ENCODE measurements at places on chromosomes 12 and 14.
A peak's percentile ranks its signal among the peaks of the same experiment; 100 is the strongest.

DNA sequence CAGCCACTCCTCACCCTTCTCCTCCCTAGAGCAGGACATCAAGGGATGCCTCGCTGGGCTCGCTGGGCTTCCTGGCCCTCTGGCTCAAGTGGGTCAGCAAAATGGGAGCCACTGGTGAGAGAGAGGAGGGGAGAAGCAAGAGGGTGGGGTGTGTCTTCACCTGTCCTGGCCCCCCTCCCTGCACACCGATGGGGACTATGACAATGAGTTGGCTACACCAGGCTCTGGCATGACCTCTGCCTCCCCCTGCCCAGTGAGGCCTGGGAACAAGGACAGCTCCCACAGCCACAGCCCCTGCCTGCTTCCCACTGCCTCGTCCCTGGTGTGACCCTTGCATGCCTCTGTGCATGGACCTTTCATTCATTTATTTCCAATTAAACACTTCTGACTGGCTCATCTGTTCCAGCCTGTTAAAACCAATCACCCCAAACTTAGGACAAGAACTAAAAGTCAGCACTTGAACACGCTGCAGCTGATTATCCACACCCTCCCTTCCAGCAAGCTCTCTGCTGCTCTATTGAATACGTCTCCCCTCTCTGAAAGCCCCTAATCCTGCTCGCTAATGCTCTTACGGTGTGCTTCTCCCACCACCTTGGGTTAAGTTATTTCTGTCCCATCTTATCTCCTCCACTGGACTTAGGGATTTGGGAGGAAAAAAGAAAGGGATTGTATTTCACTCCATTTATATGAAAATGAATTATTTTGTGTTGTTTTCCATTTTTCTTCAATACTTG is 5.8 kb upstream of the PPP2R5C start:
- DNase-seq: no peak

GRCh38 chr12:62328296-62328921 is 68.2 kb downstream of the USP15 start:
- DNase-seq: no peak

- DNase-seq: no peak
These were observed 16.8 kb upstream of the OAS2 start for GRCh38 chr12:112961536-112961935.

- no peak for DNase-seq
These were observed 18.2 kb downstream of the RPAP3 start for GRCh38 chr12:47687636-47688035.

DNA sequence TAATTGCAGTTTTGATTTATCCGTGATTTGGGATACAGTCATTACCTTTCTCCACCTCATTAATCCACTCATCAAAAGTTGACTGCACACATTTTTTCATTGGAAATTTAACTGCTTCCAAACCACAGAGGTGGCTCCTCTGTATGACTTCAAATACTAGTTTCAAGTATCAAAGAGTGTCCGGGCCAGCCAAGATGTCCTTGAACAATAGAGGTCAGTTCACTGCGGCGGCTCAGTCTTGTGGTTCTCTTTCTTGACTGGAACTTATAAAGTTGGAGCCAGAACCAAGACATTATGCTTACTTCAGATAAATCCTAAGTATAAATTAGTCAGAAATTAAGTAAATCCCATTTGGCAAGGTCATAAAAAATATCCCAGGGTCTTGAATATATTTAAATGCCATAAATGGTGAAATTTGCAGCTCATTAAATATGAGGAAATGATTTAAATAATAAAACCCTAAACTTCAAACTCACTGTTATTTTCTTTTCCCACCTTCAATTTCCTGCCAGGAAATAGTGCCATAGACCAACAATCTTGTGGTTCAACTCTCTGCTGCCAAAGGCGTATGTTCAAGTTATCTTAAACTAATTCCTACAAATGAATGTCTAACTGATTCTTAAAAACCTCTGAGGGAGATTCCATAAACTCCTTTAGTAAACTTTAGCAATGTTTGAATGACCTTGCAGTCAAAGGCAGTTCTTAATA is 360.8 kb downstream of the AEBP2 start:
- DNase-seq: no peak

DNA sequence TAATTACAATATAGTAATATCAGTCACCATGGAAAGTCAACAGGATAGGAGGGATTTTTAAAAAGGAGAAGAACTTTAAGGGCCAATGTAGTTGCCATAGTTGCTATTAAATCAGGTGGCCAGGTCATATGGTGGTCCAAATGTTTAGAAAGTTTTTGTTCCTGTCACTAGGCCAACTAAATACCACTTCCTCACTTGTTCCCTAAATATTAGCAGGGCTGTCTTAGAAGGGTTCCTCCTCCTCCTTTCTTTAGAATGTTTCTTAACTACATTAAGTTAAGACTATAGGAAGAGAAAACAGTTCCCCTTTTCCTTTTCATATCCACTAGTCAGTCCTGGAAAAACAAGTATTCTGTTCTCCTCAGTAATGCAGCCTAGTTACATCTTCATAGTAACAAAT is 50.3 kb downstream of the MON2 start:
- no peak for DNase-seq

GRCh38 chr12:15682826-15683225 is 106.4 kb downstream of the EPS8 start:
- DNase-seq: no peak

DNA sequence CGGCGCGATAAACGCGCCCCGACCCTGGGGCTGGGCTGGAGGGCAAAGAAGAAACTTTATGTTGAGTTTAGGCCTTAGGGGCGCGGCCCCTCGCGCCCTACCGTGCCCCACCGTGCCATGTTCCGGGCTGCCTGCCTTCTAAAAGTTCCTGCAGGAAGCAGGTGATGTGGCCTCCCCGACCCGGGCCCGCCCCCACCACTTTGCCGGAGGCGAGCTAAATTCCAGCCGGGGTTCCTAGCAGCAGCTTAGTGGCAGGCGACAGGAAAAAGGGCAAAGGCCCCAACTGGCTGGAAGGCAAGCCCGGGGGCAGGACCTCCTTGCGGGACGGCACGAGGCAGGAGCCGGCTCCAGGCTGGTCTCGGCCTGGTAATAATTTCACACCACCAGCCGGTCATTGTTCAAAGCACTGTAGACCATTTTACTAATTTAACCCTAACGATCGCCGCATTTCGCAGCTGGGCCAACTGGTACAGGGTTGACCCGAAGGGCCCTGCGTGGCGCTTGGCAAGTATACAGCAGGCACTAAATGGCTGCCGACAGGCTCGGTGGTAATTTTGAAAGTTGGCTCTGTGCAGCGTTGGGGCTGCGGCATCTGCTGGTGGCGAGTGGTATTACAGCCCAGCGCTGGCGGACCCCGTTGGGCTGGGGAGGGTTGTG is 895 bp upstream of the CCDC88C start:
- peak; percentile 74 for DNase-seq

- no peak for DNase-seq
These were observed 121.5 kb downstream of the ASCL4 start for GRCh38 chr12:107895966-107896365.

GRCh38 chr14:22811722-22812121 is 3.5 kb downstream of the SLC7A7 start:
- DNase-seq: no peak

GRCh38 chr14:38248321-38249028 is 7.4 kb downstream of the CLEC14A start:
- no peak for DNase-seq

DNA sequence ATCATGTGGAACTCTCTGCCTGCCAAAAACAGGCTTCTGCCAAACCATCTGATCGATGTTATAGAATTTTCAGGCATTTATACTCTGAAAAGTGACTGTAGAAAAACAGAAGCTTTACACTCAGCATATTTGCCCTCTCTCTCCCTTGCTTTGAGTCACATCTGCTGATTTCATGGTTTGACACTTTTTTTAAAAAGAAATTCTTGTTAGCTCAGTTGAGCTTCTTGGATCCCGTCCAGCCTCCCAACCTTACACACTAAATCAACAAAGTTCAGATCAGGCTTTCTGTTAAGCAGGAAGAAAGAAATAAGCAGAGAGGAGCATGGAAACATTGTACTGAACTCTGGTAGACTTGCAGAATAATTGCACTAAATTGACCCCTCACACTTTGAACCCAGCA is 193.6 kb upstream of the SEL1L start:
- DNase-seq: no peak

DNA sequence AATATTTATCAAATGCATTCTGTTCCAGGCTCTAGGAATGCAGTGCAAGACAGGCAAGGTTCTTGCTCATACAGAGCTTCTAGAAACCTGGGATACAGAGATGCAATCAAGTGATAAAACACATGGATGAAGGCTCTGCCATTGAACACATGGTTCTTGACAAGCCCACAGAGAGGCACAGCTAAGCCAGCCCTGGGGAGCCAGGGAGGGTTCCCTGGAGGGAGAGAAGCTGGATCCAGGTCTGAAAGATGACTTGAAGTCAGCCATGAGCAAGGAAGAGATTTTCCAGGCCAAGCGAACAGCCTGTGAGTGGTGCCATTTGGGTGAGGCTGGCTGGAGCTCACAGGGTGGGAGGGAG is 66.2 kb downstream of the IRF2BPL start:
- DNase-seq: no peak

DNA sequence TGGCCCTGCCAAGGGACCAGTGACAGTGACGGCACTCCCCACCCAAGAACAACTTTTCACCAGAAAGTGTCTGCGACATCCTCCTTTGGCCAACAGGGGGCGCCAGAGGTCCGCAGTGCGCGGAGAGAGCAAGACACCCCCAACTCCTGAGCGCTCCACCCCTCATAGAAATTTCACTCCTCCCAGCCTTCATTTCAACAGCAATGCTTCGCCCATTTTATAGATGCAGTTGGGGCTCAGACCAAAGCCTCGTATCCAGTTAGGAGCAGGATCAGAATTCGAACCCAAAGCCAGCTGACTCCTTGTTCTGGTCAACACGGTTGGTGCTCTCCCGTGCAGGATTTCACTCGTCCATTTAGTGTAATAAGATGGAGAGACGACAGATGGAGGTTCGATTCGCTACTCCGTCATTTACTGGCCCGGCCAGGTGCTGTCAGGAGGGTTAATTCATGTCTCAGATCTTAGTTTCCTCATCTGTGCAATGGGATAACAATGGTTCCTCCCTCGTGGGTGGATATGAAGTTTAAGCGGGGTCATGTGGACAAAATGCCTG is 2.4 kb upstream of the POP5 start:
- peak; percentile 79 for DNase-seq

DNA sequence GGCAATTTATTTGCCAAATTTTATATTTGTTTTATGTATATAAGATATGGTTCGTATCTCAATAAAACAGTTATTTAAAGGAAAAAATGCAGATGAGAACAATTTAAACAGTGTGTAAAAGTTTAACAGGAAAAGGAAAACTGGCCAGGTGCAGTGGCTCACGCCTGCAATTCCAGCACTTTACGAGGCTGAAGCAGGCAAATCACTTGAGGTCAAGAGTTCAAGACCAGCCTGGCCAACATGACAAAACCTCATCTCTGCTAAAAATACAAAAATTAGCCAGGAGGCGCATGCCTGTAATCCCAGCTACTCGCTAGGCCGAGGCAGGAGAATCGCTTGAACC is 22.3 kb downstream of the G2E3 start:
- DNase-seq: no peak

DNA sequence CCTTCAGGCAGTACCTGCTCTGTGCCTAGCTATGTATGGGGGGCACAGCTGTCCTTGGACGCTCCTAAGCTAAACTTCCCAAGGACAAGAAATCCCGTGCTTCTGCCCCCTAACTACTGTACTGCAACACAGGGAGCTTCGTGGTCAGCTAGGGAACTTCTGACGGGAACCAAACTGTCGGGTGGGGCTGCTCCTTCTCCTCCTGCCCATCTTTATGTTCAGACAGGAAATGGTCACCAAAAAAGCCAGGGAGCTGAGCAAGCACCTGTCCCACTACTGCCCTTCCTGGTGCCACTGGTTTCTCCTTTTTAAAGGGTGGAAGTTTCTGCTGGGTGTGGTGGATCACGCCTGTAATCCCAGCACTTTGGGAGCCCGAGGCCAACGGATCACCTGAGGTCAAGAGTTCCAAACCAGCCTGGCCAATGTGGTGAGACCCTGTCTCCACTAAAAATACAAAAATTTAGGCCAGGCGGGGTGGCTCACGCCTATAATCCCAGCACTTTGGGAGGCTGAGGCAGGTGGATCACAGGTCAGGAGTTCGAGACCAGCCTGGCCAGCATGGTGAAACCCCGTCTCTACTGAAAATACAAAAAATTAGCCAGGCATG is 26.6 kb downstream of the PXN start:
- no peak for DNase-seq

DNA sequence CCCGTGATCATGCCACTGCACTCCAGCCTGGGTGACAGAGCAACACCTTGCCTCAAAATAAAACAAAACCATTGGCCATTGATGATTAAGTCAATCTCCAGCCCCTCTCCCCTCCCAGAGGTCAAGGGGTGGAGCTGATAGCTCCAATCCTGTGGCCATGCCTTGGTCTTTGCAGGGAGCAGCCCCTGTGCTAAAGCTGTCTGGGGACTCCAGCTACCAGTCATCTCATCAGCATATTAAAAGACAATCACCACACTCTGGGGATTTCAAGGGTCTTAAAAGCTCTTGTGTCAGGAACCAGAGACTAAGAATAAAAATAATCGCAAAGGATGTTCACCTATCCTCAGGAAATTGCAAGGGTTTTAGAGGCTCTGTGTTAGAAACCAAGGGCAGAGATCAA is 30.6 kb downstream of the HCAR2 start:
- no peak for DNase-seq

- peak; percentile 38 for DNase-seq
These were observed 1.3 kb downstream of the GPR65 start for GRCh38 chr14:88005978-88006851.

DNA sequence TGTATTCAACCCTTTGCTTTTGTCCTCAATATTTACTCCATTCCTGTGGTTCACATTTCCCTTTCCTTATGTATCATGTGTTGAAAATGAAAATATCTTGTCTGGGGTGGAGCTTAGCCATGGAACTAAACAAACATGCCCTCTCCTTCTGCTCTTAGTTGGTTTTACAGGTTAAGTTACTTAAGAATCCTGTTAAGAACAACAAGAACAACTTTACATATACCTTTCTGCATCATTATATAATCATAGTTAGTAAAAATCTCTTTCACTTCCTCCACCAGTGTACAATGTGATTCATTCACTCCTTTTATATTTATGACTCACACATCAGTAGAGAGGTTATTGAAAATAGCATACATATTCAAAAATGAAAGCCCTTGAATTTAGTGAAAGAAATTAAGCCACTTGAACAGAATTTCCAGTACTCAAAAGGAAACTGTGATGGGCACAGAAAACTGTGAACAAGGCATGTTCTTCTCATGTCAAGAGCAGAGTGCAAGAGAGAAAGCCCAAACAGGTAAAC is 307.7 kb downstream of the CCDC91 start:
- peak; percentile 0 for DNase-seq

- DNase-seq: peak; percentile 43
These were observed 10.4 kb upstream of the DCD start for GRCh38 chr12:54658306-54659264.

DNA sequence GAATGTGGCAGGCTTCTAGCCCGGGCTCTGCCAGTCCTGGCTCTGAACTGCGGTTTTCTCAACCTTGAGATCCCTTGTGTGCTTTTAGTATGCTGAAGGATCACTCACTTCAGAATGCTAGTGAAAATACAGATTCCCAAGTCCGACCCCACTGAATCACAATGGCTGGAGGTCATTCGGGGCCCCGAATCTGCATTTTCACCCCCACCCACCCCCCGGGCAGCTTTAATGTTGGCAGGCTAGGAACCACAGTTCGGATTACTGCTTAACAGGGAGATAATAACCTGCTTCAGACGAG is 573 bp upstream of the SUSD6 start:
- no peak for DNase-seq

GRCh38 chr12:19850346-19851065 is 411.2 kb downstream of the AEBP2 start:
- no peak for DNase-seq

Data from activated CD4-positive, alpha-beta T cell treated with anti-CD3 and anti-CD28 coated beads for 24 hours (primary cell).